CD4-positive, CD25-positive, alpha-beta regulatory T cell (primary cell): ENCODE measurements at places on chromosomes 5 and 9. TPM values are rescaled to one million over a fixed set of nuclear protein-coding genes. Genes with fewer than 3 reads are reported as not detected.

Gene UBTD2
- 3.9 TPM for total RNA-seq

Gene SH3GL2
- total RNA-seq: not detected

Gene ACOT12
- total RNA-seq: not detected

Gene ADAMTSL2
- not detected for total RNA-seq

Gene DUSP1
- 2,095 TPM for total RNA-seq

Gene TUSC1
- not detected for total RNA-seq

Gene ADAMTSL1
- not detected for total RNA-seq

- no peaks in the 10 kb centered on the region for H3K36me3 ChIP-seq
- no peak overlapping the region for H3K27ac ChIP-seq
- H3K4me3 ChIP-seq: no peak overlapping the region
- H3K27me3 ChIP-seq: no peaks in the 10 kb centered on the region
- DNase-seq: no peak
Measured at GRCh38 chr9:131391020-131391419, 2.9 kb upstream of the PRRC2B start.

GRCh38 chr5:16457451-16457850 is 8.1 kb downstream of the ZNF622 start:
- peaks cover 58% of the 10 kb centered on the region for H3K4me1 ChIP-seq
- H3K27me3 ChIP-seq: no peaks in the 10 kb centered on the region
- peak overlapping the region; percentile 26 for H3K27ac ChIP-seq

GRCh38 chr5:154614595-154614994 is 136.6 kb upstream of the HAND1 start:
- H3K36me3 ChIP-seq: no peaks in the 10 kb centered on the region
- no peak overlapping the region for H3K27ac ChIP-seq
- peaks cover 9% of the 10 kb centered on the region for H3K4me1 ChIP-seq
- peaks cover 22% of the 10 kb centered on the region for H3K27me3 ChIP-seq

- H3K27ac ChIP-seq: no peak overlapping the region
- no peaks in the 10 kb centered on the region for H3K4me1 ChIP-seq
- no peak overlapping the region for H3K4me3 ChIP-seq
- no peaks in the 10 kb centered on the region for H3K36me3 ChIP-seq
Measured at GRCh38 chr9:38761339-38761738, 41.4 kb upstream of the FAM240B start.

DNA sequence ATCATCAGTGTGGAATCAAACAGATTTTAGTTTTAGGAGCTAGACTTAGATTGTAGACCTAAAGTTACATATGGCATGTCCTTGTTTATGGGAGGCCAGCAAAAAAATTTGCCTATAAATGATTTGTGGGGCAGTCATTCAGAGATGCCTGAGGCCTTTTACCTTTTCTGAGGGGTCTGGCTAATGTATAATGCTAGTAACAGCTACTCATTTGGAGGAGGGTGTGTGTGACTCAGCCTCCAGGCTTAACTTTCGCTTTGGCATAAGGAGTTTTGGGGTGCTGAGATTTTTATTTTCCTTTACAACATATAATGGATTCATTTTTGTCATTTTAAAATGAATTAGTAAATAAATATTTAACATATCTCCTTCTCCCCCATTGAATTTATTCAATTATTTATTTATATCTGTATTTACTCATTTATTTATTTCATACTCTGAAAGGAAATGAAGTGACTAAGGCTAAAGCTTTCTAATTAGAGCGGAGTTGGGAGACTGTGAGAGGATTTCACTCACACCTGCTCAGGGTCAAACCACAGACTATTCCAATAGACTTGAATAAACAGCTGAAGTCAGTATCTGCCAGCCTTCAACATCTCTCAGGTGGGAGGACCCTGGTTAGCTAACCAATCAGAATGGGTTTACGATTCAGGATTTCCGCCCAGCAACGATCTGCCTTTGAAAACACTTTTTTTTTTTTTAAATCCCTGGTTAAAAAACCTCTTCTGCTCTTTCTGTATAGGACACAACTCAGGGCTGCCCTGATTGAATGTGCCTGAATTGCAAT is 487.5 kb upstream of the SGCD start:
- H3K36me3 ChIP-seq: no peaks in the 10 kb centered on the region
- H3K27me3 ChIP-seq: no peaks in the 10 kb centered on the region
- H3K27ac ChIP-seq: no peak overlapping the region
- no peak for DNase-seq
- no peaks in the 10 kb centered on the region for H3K4me1 ChIP-seq
- no peak overlapping the region for H3K4me3 ChIP-seq

DNA sequence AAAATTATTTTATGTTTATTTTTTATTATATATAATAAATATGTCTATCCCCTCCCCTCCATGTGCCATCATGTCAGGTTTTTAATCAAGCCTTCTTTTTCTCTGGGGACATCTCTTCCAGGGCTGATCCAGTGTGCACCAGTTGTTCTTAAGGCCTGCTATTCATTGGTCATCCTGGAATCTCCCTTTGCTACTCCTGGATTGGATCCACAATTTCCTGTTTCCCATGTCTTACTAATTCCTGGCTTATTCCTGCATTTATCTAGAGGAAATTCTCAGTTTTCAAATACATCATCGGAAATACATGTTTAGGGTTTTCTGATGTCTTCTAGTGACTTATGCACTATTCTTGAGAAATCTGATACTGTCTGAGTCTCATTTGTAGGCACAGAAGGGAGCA is 56.8 kb downstream of the ANGPTL2 start:
- H3K4me1 ChIP-seq: no peaks in the 10 kb centered on the region
- no peak for DNase-seq
- H3K4me3 ChIP-seq: no peak overlapping the region
- H3K27me3 ChIP-seq: no peaks in the 10 kb centered on the region

GRCh38 chr5:109347252-109347888 is 62.4 kb downstream of the PJA2 start:
- DNase-seq: no peak
- H3K36me3 ChIP-seq: peaks cover 71% of the 10 kb centered on the region
- no peak overlapping the region for H3K4me3 ChIP-seq
- H3K27ac ChIP-seq: no peak overlapping the region
- peaks cover 2% of the 10 kb centered on the region for H3K4me1 ChIP-seq

DNA sequence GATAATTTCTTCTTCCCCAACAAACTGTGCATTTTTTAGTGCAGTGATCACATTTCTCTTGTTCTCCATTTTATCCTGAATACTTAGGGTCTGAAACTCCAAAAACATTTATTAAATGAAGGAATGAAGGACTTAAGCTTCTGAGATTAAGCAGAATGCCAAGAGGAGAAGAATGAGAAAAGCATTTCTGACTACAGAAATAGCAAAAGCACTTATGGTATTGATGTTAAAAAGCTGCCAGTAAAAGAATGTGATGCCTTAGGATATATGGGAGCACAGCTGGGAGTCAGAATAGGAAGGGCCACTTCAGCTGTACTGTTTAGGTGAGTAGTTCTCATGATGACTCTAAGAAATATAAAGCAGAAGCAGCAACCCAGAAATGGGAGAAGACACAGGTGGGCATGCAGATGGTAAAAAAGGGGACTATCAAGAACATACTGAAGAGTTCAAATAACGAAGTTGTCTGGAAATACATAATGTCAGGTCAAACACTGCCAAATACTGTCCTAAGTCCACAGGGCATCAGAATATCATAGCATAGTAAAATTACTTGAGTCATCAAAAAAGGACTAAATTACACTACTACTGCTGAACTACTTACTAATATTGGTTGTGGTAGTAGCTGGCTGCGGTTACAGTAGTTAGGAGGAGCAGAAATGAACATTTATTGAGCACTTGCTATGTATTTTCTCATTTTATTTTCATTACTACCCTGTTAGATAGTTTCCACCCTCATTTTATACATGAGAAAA is 132.7 kb downstream of the MAPKAP1 start:
- H3K27ac ChIP-seq: no peak overlapping the region
- DNase-seq: no peak
- no peaks in the 10 kb centered on the region for H3K27me3 ChIP-seq
- H3K4me3 ChIP-seq: no peak overlapping the region

GRCh38 chr9:128150594-128151308 is 1.5 kb downstream of the LCN2 start:
- no peak overlapping the region for H3K4me3 ChIP-seq
- no peaks in the 10 kb centered on the region for H3K4me1 ChIP-seq
- DNase-seq: no peak
- H3K27ac ChIP-seq: no peak overlapping the region
- H3K27me3 ChIP-seq: no peaks in the 10 kb centered on the region
- no peaks in the 10 kb centered on the region for H3K36me3 ChIP-seq

DNA sequence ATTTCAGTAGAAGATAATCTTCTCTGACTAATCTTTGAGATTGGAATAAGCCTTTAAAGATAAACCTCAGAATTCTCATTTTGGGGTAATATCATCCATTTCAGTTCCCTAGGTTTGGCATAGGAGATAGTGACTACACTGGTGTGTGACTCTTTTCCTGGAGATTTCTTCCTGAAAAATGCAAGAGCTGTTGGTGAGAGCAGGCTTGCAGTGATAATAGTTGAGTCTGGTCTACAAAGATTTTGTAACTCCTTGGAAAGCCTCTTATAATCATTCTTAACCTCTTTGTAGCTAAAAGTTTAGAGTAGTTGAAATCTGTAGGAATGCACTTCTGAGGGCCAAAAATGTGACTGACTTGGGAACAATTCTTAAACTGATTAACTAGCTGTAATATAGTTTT is 23.4 kb downstream of the RANBP17 start:
- H3K4me1 ChIP-seq: no peaks in the 10 kb centered on the region
- H3K27me3 ChIP-seq: no peaks in the 10 kb centered on the region
- no peak for DNase-seq
- no peak overlapping the region for H3K4me3 ChIP-seq
- H3K27ac ChIP-seq: no peak overlapping the region

DNA sequence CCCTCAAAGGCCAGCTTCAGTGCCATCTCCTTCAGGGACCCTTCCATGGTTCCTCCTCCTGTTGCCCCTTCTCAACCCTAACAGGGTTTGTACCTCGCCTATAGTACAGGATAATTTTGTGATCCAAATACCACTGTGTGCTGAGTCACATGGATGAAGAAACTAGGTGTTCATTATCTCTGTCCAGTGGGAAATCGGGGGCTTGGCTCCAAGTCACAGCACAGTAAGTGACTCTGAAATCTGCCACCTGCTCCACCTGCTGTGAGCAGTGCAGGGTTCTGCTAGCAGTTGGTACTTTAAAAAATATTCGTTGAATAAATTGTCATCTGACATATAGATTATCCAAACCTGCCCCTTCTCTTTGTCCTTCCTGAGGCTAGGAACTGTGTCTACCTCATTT is 123.2 kb upstream of the OTULINL start:
- H3K4me1 ChIP-seq: no peaks in the 10 kb centered on the region
- no peak for DNase-seq
- no peaks in the 10 kb centered on the region for H3K36me3 ChIP-seq
- H3K4me3 ChIP-seq: no peak overlapping the region
- no peak overlapping the region for H3K27ac ChIP-seq

- no peaks in the 10 kb centered on the region for H3K27me3 ChIP-seq
- no peaks in the 10 kb centered on the region for H3K4me1 ChIP-seq
- H3K4me3 ChIP-seq: no peak overlapping the region
- H3K27ac ChIP-seq: no peak overlapping the region
- DNase-seq: no peak
- no peaks in the 10 kb centered on the region for H3K36me3 ChIP-seq
Measured at GRCh38 chr5:38032149-38032548, 192.3 kb upstream of the GDNF start.

DNA sequence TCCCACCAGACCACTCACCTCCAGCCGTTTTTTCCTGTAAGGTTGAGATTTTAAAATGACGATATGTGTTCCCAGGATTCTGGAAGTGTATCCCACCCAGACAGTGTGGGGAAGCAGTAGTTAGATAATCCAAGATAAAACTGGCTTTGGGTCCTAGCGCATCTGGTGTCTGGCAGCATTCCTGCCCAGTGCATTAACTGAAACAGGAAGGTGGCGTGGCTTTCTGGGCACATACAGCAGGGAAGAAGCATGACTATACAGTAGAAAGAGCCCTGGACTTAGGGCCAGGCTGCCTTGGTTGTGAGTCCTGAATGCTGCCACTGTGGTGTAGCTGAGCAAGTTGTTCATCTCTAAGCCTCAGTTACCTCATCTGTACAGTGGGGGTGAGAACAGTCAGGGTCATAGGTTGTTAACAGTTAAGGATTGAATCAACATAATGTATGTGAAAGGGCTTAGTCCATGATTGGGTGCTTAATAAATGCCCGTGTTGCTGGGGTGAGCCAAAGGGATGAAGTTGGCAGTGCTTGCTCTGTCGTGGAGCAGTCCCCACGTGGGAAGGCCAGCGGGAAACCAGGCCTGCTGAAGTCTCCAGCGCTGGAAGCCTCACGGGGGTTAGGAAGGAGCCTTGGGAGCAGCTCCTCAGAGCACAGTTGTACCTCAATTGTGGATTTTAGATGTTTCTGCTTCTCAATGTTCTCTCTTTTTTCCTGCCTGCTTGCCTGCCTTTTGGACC is 18.0 kb downstream of the CLTA start:
- no peak for DNase-seq
- no peak overlapping the region for H3K27ac ChIP-seq
- H3K36me3 ChIP-seq: peaks cover 97% of the 10 kb centered on the region
- H3K4me1 ChIP-seq: no peaks in the 10 kb centered on the region
- no peaks in the 10 kb centered on the region for H3K27me3 ChIP-seq

GRCh38 chr5:36692791-36693763 is 86.7 kb downstream of the SLC1A3 start:
- H3K27me3 ChIP-seq: peaks cover 5% of the 10 kb centered on the region
- H3K4me1 ChIP-seq: peaks cover 10% of the 10 kb centered on the region
- H3K36me3 ChIP-seq: no peaks in the 10 kb centered on the region
- H3K4me3 ChIP-seq: no peak overlapping the region
- peak; percentile 39 for DNase-seq

- no peaks in the 10 kb centered on the region for H3K4me1 ChIP-seq
- H3K36me3 ChIP-seq: no peaks in the 10 kb centered on the region
- no peak overlapping the region for H3K4me3 ChIP-seq
- DNase-seq: no peak
- no peaks in the 10 kb centered on the region for H3K27me3 ChIP-seq
Measured at GRCh38 chr9:108117306-108117705, 627.7 kb upstream of the KLF4 start.

GRCh38 chr5:145917288-145917687 is 19.1 kb upstream of the SH3RF2 start:
- H3K27me3 ChIP-seq: no peaks in the 10 kb centered on the region
- no peak overlapping the region for H3K27ac ChIP-seq
- no peak overlapping the region for H3K4me3 ChIP-seq
- H3K4me1 ChIP-seq: no peaks in the 10 kb centered on the region
- H3K36me3 ChIP-seq: no peaks in the 10 kb centered on the region
- no peak for DNase-seq

DNA sequence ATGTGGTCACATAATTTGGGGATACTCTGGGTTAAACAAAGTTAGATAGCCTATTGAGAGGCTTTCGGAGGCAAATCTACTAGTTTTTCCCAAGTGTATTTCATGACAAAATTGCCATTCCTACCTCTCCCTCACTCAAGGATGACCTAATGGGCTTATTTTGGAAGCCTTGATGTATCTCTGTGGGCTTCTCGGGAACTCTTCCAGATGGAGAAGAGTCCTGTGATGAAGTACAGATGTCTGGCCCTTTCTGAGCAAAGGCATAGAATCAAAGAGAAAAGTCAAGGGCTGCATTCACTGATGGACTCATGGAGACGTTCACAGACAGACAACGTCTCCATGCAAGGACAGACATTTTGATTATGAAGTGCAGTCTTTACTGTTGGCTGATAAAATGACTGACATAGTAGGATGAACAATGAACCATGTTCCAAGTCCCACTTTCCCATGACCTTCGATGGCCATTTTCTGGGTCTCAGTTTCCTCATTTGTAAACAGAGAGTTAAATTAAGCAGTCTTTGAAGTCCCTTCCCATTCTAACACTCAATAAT is 347.2 kb upstream of the CD180 start:
- H3K27ac ChIP-seq: no peak overlapping the region
- H3K36me3 ChIP-seq: no peaks in the 10 kb centered on the region
- no peak for DNase-seq
- H3K4me1 ChIP-seq: no peaks in the 10 kb centered on the region

GRCh38 chr9:121699571-121700164 is 48.2 kb downstream of the DAB2IP start:
- H3K27me3 ChIP-seq: peaks cover 14% of the 10 kb centered on the region
- no peaks in the 10 kb centered on the region for H3K36me3 ChIP-seq
- peaks cover 17% of the 10 kb centered on the region for H3K4me1 ChIP-seq
- H3K27ac ChIP-seq: no peak overlapping the region
- no peak overlapping the region for H3K4me3 ChIP-seq
